ENCODE measurements at places on chromosomes 3 and 15.

DNA sequence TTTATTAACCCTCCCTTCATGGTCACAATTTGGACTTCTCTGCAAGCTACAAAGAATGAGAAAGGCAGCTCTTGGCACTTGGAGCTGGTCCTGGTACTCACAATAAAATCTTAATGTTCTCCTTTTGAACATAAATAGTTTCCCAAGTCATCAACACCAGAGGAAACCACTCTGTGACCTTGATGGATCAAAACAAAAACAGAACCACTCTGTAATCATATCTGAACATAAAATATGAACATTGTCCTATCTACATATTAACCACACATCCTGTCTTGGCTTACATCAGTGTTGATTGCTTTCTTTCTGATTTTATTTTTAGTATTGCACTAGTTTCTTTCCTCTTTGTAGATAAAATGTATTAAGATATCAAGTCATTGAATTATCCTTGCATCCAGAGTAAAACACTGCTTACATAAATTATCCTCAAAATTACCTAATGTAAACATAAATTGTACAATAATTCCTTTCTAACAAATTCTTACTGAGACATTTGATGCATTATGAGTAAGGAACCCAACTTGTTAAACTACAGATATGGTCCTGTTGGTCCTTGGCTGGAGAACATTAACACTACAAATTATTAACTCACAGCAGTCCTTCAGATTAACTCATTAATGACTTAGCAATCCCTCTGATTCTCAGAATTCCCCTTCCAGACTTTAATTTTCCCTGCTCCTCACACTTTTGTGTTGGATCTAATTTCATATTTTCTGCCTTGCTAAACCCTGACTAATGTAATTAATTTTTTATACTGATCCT lies 860.5 kb downstream of the DIPK2A start:
- DNase-seq: no peak

DNA sequence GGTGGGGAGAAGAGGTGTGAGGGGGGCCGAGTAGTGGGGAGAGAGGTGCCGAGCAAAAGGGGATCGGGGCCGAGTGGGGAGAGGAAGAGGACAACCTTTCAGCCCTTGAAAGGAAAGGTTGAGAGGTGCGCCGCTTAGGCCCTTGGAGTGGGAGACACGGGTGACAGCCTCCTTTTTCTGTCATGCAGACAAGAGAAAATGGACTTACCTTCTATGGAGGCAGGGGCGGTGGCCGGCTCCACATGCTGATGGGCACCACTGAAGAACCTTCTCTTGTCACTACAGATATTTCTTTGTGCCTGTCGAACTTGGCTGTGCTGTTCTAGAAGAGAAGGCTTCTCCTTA lies 421 bp downstream of the KLHL18 start:
- peak; percentile 26 for DNase-seq

DNA sequence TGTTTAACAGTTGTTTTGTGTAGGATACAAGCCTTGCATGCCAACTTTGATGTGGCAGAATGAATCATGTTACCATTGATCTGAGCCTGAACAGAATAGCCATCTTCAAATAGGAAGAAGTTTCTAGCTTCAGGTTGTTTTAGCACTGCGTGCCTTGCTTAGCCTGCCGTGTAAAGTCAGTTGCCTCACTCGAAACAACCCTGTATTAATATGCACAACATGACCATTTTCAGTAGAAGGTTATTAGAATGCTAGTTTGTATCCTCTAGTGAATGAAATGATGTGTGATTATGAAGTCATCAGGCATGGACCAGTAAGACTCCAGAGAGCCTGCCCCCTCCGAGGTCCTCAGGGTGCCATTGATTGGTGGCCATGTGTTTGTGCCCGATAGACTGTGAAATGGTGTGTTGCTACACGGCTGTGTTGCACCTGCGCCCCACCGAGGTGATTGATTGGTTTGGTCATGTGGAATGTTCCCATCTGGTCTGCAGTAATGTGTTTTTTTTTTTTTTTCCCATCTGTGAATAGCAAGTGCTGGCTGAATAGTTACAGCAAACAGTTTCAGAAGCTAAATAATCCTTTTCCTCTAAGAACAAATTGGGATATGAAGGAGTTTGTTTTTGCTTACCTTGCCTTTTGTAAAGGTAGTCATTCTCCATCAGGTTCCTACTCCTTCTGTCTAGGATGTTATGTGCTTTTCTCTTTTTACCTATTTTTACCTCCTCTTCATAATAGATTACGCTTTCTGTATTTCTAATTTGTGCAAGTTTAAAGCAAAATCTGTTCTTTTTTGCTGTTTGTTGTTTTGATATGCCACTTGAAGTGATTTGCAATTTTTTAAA lies 214.9 kb downstream of the TCF12 start:
- DNase-seq: peak; percentile 12

- no peak for DNase-seq
These were observed 187.5 kb downstream of the DOCK3 start for GRCh38 chr3:50862221-50862620.
